ENCODE measurements at places on chromosomes 5 and 9. TPM values are rescaled to one million over a fixed set of nuclear protein-coding genes. Genes with fewer than 3 reads are reported as not detected.

Gene FAM78A
- 1.3 TPM for total RNA-seq

Gene NIM1K
- 0.26 TPM for total RNA-seq

Gene ZNF608
- 2.8 TPM for total RNA-seq

Gene CTNND2
- not detected for total RNA-seq

Gene MYORG
- 3.1 TPM for total RNA-seq

Gene GPR150
- 0.17 TPM for total RNA-seq

Gene HAVCR2
- 0.25 TPM for total RNA-seq

Gene CCNO
- total RNA-seq, result 4.7 TPM

Gene C8G
- 4.4 TPM for total RNA-seq

Data from PC-9 (cell line).